SJCRH30 (cell line): ENCODE measurements at places on chromosomes 2 and 18. TPM values are rescaled to one million over a fixed set of nuclear protein-coding genes. Genes with fewer than 3 reads are reported as not detected.

- no peak for DNase-seq
These were observed 24.7 kb downstream of the IL1B start for GRCh38 chr2:112811841-112812306.

- no peak for DNase-seq
These were observed 708.5 kb upstream of the FAM98A start for GRCh38 chr2:34307636-34308035.

UGT1A3 gene
- total RNA-seq: not detected in 2 replicates

GRCh38 chr2:150663143-150663542 lies 175.7 kb upstream of the RND3 start:
- DNase-seq: peak; percentile 20

- no peak for DNase-seq
These were observed 50.1 kb upstream of the MAPRE2 start for GRCh38 chr18:34991152-34991551.

DNA sequence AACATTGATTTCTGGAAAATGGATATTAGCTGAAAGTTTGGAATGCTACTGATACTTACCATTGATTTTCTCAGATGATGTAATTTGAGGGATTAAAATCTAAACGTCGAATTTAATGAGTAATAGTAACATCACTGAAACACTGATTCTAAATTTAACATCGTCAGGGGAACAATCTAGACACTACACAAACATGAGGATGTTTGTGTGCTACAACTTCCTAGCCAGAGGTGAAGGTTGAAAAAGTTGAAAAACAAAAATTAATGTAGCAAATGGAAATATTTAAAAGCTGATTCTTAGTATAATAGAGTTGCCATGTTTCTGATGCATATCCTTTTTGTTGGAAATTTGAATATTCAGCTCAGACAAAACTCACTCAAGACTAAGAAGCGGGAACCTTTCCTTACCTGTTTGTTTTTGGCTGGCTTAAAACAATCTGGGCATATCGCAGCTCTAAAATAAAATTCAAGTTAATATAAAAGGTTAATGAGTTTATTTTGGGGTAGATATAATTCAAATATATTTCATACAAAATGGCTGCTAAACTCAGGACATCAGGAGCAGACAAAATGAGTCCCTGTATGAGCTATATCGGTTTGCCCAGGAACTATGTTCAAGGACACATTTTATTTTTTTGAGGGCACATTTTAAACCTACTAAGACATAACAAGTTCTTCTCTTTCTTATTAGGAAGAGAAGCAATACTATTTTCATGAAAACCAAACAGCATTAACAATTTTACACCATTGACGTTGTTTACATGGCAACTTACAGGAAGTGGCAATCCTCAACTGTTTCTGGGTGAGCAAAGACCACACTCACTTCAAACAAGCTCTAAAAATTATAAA lies 52.6 kb upstream of the PEX13 start:
- no peak for DNase-seq

DNA sequence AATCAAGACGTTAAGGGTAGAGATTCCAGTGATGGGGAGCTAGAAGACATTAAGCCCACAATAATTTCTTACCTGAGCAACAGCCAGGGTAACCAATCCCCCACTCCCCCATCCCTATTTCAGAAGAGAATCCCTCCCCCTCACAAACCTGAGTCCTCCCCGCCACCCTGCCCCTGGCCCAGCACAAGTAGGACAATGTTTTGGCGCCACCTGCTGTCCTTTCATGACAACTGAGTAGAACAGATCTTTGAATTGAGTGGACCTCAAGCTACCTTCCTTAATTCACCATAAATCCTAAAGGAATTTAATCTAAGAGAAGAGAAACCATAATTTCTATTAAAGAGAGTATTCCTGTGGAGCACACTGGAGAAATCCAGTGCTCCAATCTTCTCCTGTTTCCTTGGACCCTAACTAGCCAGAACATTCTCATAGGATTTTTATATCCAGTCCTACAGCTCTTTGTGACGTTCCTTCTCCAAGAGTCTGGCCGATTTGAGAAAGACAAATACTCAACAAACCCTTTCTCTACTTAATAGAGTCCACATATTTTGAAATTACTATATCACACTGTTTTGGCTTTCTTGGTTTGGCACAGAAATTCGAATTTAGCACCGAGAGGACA lies 41.1 kb downstream of the NHEJ1 start:
- peak; percentile 81 for DNase-seq

GRCh38 chr18:28331551-28331950 lies 154.6 kb upstream of the CDH2 start:
- no peak for DNase-seq

DNA sequence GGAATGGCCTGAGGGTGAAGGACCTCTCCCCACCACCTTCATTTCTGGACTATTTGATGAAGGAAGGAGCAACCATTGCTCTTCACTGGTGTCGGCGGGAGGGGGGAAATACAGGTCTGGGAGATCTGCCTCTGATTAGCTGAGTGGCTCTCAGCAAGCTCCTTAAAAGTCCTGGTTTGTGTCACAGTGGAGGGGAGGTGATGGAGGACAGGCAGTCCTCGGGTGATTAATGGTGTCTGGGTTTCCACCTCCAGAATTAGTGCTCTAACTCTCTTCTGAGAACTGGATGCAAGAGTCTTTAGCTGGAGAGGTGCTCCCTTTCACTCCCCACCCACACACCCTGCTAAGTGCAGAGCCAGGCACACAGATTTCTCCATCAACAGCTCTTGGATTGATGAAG lies 83.2 kb downstream of the TTC32 start:
- no peak for DNase-seq

DNA sequence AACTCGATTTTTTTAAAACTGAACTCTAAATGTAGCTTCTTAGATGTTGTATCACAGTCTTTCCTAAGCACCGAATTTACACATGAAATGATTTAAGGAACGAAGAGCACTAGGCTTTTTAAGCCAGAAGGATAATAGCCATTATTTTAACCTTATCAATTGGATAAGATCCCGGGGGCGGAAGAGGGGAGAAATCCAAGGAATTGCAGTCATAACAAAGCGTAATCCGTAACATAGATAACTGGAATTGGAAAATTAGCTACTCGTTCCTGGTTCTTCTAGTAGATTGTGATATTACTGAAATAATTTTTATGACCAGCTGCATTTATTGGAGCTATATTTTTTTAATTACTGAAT lies 988 bp upstream of the KANSL1L start:
- DNase-seq: no peak

GPAT2 gene
- 0.05 and 0.08 TPM in 2 replicates for total RNA-seq

CHST10 gene
- 20.0 and 27.4 TPM in 2 replicates for total RNA-seq

SF3B6 gene
- 357 and 360 TPM in 2 replicates for total RNA-seq

- no peak for DNase-seq
These were observed 210.5 kb upstream of the NRP2 start for GRCh38 chr2:205471776-205472175.

GRCh38 chr2:71000780-71001591 lies 6.3 kb upstream of the TEX261 start:
- DNase-seq: peak; percentile 74

DNA sequence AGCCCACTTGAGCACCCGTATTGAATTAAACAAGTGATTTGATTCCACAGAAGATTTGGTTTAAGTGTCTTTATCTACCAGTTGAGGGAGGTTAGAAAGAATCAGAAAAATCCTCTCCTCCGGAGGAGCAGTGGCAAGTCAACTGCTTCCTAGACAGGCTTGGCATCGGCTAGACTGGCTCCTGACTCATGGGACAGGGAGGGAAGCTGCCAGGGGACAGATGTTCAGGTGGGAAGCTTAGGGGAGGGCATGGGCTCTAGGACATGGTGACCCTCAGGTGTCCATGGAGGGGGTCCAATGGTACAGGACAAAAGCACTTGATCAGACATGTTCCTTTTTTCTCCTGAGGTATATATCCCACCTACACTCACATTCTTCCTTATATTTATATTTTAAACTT lies 119.3 kb upstream of the IL1R2 start:
- DNase-seq: no peak

- DNase-seq: peak; percentile 85
These were observed 54.6 kb upstream of the GPR17 start for GRCh38 chr2:127591221-127591923.
